Nephron progenitor cell (in vitro differentiated cells): ENCODE measurements at places on chromosomes 11 and 22.

DNA sequence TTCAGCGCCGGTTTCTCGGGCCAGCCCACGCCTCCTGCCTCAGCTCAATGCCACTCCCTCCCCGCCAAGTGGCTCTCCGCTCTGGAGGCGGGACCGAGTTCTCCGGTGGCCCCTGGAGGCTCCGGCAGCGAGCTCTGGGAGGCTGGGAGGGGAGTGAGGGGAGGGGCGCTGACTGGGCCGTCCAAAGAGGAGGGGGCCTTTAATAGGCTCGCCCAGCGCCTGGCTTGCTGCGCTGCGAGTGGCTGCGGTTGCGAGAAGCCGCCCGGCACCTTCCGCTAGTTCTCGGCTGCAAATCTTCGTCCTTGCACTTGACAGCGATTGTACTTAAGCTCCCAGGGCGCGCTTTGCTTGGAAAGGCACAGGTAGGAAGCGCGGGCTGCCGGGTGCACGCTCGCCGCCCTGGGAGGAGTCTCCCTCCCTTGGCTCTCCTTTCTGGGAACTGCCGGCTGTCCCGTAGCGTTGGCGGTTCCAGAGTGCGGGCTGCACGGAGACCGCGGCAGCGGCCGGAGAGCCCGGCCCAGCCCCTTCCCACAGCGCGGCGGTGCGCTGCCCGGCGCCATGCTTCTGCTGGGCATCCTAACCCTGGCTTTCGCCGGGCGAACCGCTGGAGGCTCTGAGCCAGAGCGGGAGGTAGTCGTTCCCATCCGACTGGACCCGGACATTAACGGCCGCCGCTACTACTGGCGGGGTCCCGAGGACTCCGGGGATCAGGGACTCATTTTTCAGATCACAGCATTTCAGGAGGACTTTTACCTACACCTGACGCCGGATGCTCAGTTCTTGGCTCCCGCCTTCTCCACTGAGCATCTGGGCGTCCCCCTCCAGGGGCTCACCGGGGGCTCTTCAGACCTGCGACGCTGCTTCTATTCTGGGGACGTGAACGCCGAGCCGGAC, at the start of gene ADAMTS15:
Gene ADAMTS15 (plus strand): TSS at position 230 of the 894 bp plus-strand sequence. CDS start 329 bp downstream, at position 559.
- peak; percentile 91 for DNase-seq

DNA sequence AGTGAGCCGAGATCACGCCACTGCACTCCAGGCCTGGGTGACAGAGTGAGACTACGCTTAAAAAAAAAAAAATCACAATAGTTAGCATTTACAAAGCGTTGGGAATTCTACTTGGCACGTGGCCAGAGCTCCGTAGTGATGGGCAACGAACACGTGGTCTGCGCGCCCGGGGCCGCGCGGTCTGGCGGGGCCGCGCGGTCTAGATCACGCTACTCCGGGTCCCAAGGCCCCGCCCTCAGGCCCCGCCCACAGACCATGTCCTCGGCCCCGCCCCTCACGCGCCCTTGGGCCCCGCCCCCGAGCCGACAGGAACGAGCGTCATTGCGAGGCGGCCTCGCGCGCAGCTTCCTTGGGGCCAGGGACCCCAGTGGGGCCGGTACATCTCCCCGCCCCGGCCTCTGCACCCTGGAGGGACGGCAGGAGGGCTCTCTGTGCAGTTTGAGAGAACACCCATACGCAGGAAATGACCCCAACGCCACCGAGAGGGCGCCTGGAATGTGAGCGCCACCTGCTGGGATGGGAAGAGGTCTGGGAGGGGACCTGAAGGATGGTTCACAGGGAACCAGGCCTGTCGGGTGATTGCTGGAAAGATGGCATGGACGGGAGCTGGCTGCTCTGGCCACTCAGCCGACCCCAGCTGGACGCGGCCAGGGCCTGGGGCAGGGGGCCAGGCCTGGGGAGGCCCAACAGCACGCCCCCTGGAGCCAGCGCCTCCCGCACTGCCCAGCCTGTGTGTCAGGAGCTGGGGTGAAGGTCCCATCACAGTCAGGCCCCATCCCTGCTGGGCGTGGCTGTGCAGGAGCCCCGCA, 2.0 kb upstream of the PTDSS2 start:
- DNase-seq: peak; percentile 98

DNA sequence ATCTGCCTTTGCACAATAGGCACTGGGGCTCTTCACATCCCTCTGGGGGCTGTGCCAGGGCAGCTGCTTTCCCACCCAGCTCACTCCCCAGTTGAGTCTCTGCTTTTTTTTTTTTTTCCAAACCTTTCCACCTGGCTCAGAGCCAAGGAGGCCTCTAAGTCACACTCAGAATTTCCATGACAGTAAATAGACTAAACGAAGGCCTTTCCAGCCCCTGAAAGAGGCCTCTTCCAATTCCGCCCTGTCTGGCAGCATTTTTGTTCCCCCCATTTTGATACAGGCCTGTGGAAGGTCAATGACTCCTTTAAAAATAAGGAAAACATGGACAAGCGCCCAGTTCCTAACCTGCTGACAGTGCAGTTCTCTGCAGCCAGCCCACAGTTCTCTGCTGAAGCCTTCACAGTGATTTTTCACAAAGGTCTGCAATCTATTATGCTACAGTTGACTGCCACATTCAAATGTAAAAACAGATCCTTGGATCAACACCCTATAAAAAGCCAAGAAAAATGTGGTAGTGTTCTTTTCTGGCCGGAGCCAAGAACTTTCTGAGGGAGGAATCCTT, 107.5 kb upstream of the SESN3 start:
- DNase-seq: no peak

GRCh38 chr11:2732261-2732939, 32.6 kb upstream of the KCNQ1OT1 start:
- no peak for DNase-seq

DNA sequence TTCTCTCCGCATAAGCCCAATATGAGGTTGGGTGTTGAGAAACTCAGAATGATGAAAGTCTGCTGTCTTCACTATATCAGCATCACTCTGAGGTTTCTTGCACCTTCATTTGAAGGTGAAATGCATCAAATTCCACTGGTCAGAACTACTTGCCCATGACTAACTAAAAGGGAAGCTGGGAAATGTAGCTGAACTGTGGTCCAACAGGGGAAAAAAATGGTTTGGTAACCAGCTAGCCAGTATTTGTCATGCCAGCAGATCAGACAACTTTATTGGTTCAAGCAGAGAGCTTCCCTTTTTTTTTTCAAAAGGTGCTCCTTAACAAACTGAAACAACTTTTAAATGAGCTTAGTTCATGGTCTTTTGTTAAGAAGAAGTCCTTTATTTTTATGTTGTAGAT, 14.2 kb upstream of the PIK3C2A start:
- DNase-seq: no peak

DNA sequence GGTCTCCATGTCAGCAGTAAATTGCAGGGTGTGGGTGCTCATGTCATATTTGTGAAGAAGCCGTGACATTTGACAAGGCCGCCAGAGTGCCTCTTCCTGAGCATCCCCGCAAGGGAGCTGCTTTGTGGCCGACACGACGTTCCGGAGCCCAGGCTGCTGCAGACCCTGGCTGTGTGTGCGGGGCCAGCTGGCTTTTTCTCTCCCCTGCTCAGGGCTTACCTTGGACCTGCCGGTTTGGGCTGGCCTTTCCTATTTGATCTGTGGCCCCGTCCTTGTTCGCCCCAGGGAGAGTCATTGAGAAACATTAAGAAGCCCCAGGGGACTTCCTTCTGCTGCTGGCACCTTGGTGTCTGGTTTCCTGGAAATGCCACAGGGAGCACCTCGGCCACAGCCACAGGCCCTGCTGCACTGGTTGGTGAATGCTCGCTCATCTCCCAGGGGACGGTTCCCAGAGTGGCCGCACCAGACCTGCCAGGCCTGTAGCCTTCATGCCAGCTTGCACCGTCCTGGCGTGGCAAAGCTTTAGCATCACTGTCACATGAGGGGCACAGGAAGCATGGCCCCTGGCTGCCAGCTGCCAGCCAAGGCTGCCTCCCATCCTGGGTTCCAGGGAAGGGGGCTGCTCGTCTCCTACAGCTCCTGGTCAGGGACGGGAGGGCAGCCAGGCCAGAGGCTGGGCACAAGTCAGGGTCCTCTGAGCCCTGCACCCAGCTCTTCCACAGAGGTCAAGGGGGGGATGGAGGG, 5.4 kb downstream of the GRK2 start:
- no peak for DNase-seq

GRCh38 chr11:117597071-117597470, 199.9 kb downstream of the DSCAML1 start:
- peak; percentile 92 for DNase-seq

DNA sequence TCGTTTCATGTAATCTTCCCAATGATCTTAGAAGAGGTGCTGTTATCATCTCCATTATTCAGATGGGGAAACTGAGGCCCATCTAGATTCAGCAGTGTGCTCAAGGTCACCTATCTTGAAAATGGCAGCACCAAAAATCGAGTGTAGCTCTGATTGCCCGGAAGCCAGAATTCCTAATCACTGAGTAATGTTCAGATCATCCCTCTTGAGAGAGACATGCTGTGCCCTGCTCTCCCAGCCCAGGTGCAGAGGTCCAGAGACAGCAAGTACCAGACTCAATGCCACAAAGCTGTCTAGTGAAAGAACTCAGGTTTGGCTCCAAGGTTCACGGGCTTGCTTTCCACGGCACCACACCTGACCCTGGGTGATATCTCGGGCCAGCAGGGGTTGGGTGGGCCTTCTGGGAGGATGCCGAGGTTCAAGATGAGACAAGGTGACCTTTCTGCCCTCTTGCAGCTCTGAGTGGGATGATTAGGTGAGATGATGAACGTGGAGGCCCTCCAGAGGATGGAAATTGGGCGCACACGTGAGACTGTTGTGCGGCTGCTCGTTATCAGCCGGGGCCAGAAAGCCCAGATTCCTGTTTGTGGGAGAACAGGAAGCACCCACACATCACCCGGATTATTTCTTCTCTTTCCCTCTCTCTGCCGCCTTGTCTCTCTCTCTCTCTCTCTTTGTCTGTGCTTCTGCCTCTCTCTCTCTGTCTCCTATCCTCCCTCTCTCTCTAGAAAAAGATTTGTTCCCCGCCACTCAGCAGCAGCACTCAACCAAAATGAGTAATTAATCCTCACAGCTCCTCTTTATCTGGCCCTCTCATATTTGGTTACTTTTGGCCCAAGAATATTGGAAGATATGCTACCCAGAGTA, 19.0 kb upstream of the RASD2 start:
- DNase-seq: no peak

DNA sequence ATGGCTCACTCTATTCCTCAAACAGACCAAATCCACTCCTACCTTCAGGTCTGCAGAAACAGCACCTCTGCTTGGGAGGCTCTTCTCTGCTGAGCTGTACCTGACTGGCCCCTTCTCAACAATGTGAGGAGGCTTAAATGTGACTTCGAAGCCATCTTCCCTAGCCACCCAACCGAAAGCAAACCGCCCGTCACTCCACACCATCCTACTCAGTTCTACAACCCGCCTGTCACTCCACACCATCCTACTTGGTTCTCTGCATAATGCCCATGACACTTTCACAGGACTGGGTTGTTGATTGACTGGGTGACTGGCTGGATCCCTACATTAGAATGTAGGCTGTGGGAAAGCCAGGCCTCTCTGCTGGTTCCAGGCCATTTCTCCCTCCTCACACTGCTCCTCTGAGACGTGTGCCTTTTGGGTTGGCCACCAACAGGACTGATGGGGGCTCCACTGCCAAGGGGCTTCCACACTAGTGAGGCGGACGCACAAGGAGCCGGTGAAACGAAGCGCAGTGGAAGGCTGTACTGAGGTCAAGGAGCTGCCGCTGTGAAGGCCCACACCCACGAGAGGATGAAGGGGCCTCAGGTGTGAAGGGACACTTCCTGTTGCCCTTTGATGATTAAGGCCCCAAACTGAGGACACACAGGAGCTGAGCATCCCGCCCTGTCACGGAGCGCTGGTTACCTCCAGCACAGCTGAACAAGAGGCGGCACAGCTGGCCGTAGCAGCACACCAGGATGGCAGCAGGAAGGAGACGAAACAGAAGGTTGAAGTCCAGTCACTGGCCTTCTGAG, 47.5 kb upstream of the SPATA19 start:
- no peak for DNase-seq

GRCh38 chr11:97687111-97687510, 1297.3 kb downstream of the JRKL start:
- DNase-seq: no peak

DNA sequence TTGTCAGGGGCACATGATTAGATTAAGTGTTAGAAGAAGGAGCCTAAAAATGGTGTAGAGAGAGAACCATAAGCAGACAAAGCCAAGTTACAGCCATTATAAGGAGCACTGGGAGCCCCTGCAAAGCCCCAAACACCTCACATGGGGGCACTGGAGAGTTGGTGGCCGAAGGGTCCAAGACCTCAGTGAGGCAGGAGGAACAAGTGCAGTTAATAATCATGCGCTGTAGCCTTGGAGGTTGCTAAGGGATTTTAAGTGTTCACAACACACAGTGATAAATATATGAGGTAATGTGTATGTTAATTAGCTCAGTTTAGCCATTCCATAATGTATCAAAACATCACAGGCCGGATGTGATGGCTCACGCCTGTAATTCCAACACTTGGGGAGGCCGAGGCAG, 54.4 kb upstream of the JAM3 start:
- no peak for DNase-seq

GRCh38 chr11:40293655-40294348, 1165.7 kb downstream of the LRRC4C start:
- DNase-seq: peak; percentile 75

DNA sequence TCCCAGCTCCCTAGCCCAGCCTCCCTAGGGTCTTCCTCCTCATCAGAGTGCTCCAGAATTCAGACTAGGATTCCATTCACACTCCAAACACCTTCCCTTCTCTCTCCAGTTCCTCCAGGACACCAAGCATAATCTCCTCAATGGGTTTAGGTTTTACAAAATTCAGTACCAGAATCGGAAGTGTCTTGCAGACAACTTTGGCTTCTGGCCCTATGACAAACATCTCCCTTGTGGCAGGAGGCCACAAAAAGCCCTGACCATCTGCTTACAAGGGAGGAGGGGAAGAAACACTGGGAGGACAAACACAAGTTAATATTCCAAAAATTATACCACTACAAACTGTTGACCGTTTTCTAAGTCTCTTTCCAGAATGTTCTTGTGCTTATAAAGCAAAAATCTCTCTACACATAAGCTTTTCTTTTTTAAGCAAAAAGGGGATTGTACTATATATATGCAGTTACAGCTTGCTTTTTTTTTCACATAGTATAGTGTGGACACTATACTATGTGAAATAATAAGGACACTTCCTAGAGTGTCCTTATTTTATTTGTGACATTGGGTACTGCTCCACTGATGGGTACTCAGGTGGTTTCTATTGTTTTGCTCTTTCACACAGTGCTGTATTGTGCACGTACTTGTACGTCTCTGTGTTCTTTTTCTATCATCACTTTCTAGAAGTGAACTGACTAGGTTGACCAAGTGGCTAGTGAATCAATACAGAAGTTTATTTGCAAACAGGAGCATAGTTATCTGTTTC, 78.7 kb downstream of the BDNF start:
- DNase-seq: no peak
